ENCODE measurements at places on chromosomes 5 and 9. TPM values are rescaled to one million over a fixed set of nuclear protein-coding genes. Genes with fewer than 3 reads are reported as not detected.

CSF1R gene
- 0.05 TPM for total RNA-seq

KCNV2 gene
- total RNA-seq = not detected

SLIT3 gene
- total RNA-seq = 21.9 TPM

ANP32B gene
- 318 TPM for total RNA-seq

ZNF454 gene
- total RNA-seq = not detected

SPATA31D4 gene
- not detected for total RNA-seq

CD14 gene
- total RNA-seq = 4.0 TPM

DNAJA1 gene
- 296 TPM for total RNA-seq

SPARC gene
- 17.7 TPM for total RNA-seq

BARHL1 gene
- not detected for total RNA-seq

C9orf50 gene
- not detected for total RNA-seq

ST6GALNAC4 gene
- total RNA-seq = 25.6 TPM

NUTM2F gene
- not detected for total RNA-seq

MEIKIN gene
- not detected for total RNA-seq

UBE2R2 gene
- total RNA-seq = 49.8 TPM

NAIF1 gene
- total RNA-seq = 8.0 TPM

GDA gene
- 0.84 TPM for total RNA-seq

LOX gene
- 1.8 TPM for total RNA-seq

FAM169A gene
- total RNA-seq = 8.8 TPM

FOXD4L5 gene
- 0.10 TPM for total RNA-seq

NKD2 gene
- 13.3 TPM for total RNA-seq

SLC1A3 gene
- total RNA-seq = not detected

TUSC1 gene
- total RNA-seq = 6.8 TPM

AK3 gene
- total RNA-seq = 46.8 TPM

ATP10B gene
- total RNA-seq = not detected

MZB1 gene
- not detected for total RNA-seq

SMIM33 gene
- not detected for total RNA-seq

TYRP1 gene
- total RNA-seq = not detected

CENPK gene
- 33.5 TPM for total RNA-seq

IFNK gene
- not detected for total RNA-seq

IL17B gene
- not detected for total RNA-seq

UGT3A2 gene
- not detected for total RNA-seq

GABRA6 gene
- total RNA-seq = not detected

FOXD4 gene
- 0.58 TPM for total RNA-seq

F2RL2 gene
- total RNA-seq = 6.1 TPM

OMD gene
- not detected for total RNA-seq

DMRT3 gene
- not detected for total RNA-seq

TSSK1B gene
- not detected for total RNA-seq

CDKN2B gene
- total RNA-seq = not detected

GMCL2 gene
- not detected for total RNA-seq

POU5F2 gene
- total RNA-seq = not detected

LECT2 gene
- total RNA-seq = not detected

LSM11 gene
- total RNA-seq = 3.1 TPM

TAF11L12 gene
- not detected for total RNA-seq

LCP2 gene
- total RNA-seq = not detected

TAS2R1 gene
- not detected for total RNA-seq

HTR1A gene
- not detected for total RNA-seq

MEF2C gene
- not detected for total RNA-seq

CCDC171 gene
- total RNA-seq = 0.40 TPM

NMUR2 gene
- 0.06 TPM for total RNA-seq
